Astrocyte of the hippocampus (primary cell): ENCODE measurements at places on chromosomes 2 and 18.

GRCh38 chr2:50088987-50089386, 934.7 kb upstream of the FSHR start:
- DNase-seq: no peak

DNA sequence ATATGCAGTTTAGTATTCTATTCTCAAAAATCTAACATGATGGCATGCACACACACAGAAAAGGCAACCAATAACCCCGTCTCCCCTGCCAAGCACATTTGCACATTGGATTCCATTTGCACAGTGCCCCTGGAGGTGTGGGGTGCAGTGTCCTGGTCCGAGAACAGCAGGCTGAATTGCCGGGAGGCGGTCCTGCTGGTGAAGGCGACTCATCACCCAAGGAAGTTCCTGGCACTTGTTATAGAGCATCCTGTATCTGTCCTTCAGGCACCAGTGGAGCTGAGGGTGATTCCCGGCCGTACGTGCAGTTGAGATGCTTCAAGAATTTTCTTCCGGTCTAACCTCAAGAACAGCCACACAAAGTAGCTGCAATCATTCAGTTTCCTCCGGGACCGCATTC, 73.0 kb upstream of the RAB12 start:
- DNase-seq: no peak

GRCh38 chr18:61350578-61350977, 17.3 kb downstream of the CDH20 start:
- DNase-seq: no peak

DNA sequence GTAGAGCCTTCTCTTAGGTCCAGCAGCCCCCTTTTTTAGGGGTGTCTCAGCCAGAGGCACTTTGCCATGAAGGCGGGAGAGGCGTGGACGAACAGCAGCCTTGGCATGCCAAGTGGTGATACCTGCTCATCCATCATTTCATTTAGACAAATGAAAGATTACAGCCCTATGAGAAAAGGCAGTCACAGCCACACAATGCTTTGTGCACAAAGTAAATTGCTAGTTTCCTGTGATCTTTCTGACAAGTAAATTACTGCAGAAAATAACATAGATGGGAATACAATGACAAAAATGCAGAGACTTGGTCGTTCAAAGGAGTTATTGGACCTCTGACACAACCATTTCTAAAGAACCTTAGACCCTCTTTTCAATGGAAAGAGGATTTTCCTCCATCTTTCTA, 94.9 kb downstream of the RND3 start:
- DNase-seq: no peak

GRCh38 chr2:224190936-224191270, 151.8 kb upstream of the SERPINE2 start:
- no peak for DNase-seq

GRCh38 chr2:189858291-189858690, 74.0 kb downstream of the PMS1 start:
- DNase-seq: no peak

DNA sequence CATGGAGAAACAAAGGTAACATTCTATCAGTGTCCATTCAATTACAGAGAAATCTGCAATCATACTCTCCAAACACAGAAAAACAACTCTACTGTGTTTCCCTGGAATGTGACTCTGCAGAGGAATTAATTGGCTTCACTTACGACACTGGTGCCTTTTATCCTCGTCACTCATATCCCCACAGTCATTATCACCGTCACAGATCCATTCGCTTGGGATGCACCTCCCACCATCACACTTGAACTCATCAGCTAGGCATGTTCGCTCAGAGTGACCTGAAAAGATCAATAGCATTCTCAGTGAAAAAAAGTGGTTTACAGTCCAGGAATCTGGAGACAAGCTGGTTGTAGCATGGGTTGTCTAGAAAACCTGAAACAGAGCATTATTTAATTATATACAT, 124.3 kb downstream of the DHRS9 start:
- no peak for DNase-seq

GRCh38 chr2:172613040-172613439, 57.1 kb downstream of the PDK1 start:
- no peak for DNase-seq

DNA sequence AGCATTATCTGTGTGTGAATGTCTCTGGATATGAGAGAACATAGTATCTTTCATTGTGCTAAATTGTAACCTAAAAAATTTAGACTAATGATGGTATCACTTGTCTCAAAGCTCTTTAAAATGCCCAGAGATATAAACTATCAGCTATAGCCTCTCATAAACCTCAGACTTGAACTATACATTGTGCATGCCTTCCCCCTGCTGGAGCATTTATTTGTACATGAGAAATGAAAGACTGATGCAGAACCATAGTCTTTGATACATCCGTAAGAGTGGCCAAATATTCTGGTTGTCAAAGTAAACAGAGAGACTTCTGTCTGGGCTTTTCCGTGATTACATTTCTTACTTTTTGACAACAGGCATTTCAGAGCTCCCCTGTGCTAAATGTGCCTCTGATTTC, 71.9 kb upstream of the CCDC68 start:
- no peak for DNase-seq
